ENCODE measurements at places on chromosomes 3 and 15. TPM values are rescaled to one million over a fixed set of nuclear protein-coding genes. Genes with fewer than 3 reads are reported as not detected.
A peak's percentile ranks its signal among the peaks of the same experiment; 100 is the strongest.

DNA sequence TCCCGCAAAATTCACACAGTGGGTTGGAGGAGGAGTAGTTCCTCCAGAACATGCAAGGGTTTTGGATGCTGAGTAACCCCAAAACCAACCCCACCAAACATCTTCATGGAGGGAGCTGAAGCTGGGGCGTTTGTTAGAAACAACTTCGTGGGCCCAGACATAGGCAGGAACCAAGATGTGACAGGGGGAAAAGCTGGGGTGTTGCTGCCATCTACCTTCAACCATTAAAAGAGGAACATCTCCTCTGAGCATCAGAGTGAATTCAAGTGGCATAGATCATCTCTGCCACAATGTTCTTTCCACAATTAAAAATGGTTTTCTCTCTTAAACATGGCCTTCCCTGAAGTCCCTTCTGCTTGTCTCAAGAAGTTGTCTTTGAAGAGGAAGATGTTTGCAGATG lies 20.5 kb downstream of the SIDT1 start:
- DNase-seq, result no peak

- no peak for DNase-seq
Observed at GRCh38 chr3:38137615-38138348, 679 bp upstream of the MYD88 start.

GRCh38 chr3:145094355-145094941 lies 1066.5 kb downstream of the PLOD2 start:
- no peak for DNase-seq

DNA sequence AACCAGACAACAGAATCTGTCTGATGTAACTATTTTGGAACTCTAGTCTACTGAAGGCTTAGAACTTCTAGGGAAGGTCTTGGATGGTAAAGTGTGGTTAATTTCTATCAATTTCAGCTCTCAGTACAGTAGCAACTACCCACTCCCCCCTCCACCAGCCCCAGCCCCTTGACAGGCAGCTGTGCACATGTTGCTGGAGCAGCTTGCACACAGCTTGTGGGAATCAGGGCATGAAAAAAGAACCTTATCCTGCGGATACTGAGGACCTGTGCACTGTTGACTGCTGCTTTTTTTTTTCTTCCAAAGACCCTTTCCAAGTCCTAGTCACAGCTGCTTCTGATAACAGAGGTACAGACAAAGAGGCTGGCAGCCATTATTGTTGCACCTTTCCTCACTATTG lies 81.5 kb upstream of the UBP1 start:
- DNase-seq, result no peak

The PCSK6 gene
- 26.3 TPM for total RNA-seq

GRCh38 chr3:114420072-114420471 lies 126.2 kb downstream of the TIGIT start:
- no peak for DNase-seq

The TMEM158 gene
- total RNA-seq, result 7.5 TPM

The WDR72 gene
- 1.8 TPM for total RNA-seq

The SLC25A36 gene
- 76.5 TPM for total RNA-seq

- DNase-seq, result no peak
Observed at GRCh38 chr3:86282106-86282787, 708.7 kb downstream of the VGLL3 start.

GRCh38 chr3:87004883-87005282 lies 13.9 kb upstream of the VGLL3 start:
- DNase-seq, result no peak

- DNase-seq, result no peak
Observed at GRCh38 chr3:9430733-9431132, 33.3 kb downstream of the SETD5 start.

DNA sequence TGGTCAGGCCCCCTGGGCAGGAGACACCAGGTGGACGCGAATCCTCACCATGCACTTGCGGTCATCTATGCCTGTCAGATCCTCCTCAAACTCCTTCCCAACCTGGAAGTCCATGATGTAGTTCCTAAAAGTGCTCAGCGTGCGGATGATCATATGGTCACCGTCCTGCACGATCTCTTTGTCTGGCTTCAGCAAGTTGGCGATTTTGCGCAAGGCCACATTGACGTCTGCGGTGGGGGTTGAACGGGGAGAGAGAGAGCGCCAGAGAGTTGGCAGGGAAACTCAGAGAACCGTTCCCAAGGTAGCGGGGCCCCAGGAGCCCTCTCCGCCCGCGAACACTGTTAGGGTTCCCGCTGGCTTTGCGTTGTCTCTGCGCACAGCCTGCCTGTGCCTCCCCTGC lies 809 bp downstream of the RBP1 start:
- DNase-seq, result no peak

- no peak for DNase-seq
Observed at GRCh38 chr3:177603148-177603603, 405.9 kb upstream of the TBL1XR1 start.

The LRTM1 gene
- not detected for total RNA-seq

The FAIM gene
- total RNA-seq, result 17.7 TPM

- DNase-seq, result no peak
Observed at GRCh38 chr3:60948488-60948887, 302.8 kb downstream of the FHIT start.

DNA sequence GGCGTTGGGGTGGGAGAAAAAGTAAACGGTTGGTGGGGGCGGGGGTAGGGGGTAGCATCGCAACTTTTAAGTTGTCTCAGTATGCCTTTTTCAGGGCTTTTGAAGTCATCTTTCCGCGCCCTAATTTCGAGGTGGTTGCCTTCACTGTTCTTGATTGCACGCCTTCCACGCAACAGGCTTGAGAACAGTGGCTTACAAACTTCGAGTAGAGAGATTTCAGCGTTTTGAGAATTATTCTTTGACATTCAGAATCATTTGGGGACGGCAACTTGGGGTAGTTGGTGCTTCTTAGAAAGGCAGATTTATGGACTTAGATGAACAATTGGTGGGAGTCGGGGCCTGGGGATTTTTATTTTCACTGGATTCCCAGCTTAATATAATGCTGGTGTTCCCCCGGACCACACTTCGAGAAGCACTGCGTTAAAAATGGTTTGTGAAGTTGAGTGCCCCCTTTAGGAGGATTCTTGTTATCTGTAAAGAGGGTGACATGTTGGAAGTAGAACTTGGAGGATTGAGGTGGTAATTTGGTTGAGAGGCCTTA lies 880 bp downstream of the PPP4R2 start:
- peak; percentile 12 for DNase-seq

DNA sequence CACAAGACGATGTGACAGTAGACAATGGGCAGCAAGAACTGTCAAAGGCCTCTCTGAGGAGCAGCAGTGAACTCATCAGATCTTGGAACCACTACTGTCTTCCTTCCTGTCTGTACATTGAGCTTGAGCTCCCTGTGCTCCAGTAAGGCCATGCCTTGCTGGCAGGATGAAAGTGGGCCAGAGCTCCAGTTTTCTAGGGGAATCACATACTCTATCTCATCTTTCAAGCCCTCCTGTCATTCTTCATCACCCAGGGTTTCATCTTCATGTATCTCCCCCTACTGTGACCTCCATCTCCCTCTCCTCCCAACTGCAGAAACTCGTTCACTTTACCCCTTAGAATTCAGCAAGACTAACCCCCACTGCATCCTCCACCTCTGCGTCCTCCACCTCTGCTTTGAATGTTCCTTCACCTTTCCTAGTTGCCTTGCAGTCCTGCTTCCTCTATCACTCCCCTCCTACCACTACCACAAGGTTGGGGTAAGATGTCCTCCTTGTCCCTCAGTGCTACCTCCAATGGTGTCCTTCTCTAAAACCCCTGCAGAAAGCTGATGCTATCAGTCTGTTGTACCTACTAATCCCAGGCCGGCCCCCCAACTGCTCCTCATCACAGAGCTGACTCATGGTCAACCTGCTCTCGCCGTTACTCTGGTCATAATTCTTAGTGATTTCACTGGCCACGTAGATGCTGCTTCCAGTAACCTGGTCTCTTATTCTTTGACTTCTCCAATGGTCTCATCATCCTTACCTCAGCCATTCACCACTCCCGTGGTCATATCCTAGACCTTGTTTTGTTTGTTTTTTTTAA lies 22.3 kb downstream of the NKIRAS1 start:
- DNase-seq, result no peak
